ENCODE measurements at places on chromosomes 7 and 10. TPM values are rescaled to one million over a fixed set of nuclear protein-coding genes. Genes with fewer than 3 reads are reported as not detected.

DNA sequence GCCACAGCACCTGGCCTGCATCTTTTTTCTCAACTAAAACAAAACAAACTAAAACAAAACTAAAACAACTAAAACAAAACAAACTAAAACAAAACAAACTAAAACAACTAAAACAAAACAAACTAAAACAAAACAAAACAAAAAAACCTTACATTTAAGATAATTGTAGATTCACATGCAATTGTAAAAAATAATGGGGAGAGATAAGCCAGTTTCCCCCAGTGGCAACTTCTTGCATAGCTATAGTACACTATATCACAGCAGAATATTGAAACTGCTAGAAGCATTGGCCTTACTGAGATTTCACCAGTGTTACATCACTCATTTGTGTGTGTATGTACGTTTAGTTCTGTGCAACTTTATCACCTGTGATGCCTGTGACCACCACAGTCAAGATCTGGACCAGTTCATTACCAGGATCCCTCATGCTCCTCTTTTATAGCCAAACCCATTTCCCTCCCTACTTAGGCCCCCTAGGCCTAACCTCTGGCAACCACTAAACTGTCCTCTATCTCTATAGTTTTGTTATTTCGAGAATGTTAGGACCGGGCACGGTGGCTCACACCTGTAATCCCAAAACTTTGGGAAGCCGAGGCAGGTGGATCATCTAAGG lies 9.3 kb downstream of the FXYD4 start:
- DNase-seq = no peak

GRCh38 chr7:84923348-84923747 lies 263.5 kb downstream of the SEMA3D start:
- no peak for DNase-seq

The NRG3 gene
- 11.5 TPM for polyA plus RNA-seq

The PNLIPRP2 gene
- polyA plus RNA-seq = 0.10 TPM

The INMT gene
- polyA plus RNA-seq = 2.5 TPM

The IFIT1B gene
- polyA plus RNA-seq = 0.09 TPM

DNA sequence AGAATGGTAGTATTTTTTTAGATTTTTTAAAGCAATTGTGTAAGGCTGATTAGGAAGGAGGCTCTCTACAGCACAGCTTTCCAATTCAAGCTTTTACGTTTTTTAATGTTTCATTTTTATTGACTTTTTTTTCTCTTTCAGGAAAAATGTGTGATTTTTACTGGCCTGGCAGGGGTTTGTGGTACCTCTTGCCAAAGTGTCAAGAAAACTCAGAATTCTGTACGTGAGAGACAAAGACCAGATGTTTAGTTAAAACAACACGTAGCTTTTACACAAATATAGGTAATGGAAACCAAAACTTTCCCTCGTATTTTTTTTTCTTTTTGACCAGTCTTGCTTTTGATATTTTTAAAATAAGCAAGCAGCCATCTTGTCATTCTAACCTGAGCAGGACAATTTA lies 6.0 kb upstream of the NPVF start:
- no peak for DNase-seq

DNA sequence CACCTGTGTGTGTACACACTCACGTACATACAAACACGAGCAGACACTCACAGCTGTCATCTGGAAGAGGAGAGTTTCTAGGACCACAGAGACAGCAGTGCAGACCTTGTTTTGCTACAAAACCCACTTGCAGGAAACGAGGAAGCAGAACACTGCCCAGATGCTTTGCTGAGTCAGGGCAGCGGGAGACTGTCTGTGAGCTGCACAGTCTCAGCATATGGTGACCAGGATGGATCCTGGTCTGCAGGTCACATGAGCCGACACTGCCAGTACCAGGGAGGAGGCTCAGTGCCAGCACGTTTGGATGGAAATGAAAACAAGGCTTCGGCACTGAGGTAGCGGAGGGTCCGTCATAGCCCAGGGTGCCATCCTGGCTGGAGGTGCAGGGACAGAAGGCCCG lies 117.6 kb upstream of the DPP6 start:
- DNase-seq = no peak

- no peak for DNase-seq
These were observed 434.6 kb downstream of the PAXIP1 start for GRCh38 chr7:154568346-154568745.

GRCh38 chr10:6743291-6743849 lies 163.3 kb upstream of the PRKCQ start:
- DNase-seq = no peak

All from left renal cortex interstitium (tissue), 4 donors.